Left renal cortex interstitium (tissue), 4 donors: ENCODE measurements at places on chromosomes 12 and 14. TPM values are rescaled to one million over a fixed set of nuclear protein-coding genes. Genes with fewer than 3 reads are reported as not detected.

The GRIN2B gene
- polyA plus RNA-seq, result 1.3 TPM

DNA sequence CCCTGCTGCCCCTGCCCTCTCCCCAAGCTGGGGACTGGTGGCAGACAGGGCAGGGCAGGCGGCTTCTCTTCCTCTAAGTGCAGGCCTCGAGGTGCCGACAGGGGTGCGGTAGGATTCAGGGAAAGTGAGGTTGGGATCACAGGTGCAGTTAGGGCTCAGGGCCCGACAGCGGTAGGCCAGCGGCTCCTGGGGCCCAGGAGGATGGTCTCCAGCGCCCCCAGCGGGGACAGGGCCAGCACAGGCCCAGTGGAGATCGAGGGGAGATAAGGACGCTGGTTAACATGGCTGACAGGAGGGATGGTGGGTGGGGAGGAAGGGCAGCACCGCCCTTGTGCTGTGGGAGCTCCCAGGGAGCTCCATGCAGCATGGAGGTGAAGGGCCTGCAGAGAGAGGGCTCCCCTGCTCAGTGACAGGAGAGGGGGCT lies 935 bp upstream of the CRIP1 start:
- no peak for DNase-seq

DNA sequence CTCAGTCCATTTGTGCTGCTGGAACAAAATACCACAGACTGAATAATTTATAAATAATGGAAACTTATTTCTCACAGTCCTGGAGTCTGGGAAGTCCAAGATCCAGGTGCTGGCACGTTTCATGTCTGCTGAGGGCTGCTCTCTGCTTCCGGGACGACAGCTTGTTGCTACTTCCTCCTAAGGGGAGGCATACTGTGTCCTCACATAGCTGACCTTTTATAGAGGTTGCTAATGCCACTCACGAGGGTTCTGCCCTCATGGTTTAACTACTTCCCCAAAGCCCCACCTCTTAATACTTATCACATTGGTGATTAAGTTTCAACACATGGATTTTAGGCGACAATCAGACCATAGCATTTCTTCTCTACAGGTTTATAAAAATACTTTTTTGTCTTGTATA lies 411.1 kb downstream of the NRXN3 start:
- no peak for DNase-seq

The PPP4R4 gene
- polyA plus RNA-seq, result 0.28 TPM

GRCh38 chr12:79844693-79845092 lies 90.2 kb downstream of the PPP1R12A start:
- DNase-seq, result no peak

DNA sequence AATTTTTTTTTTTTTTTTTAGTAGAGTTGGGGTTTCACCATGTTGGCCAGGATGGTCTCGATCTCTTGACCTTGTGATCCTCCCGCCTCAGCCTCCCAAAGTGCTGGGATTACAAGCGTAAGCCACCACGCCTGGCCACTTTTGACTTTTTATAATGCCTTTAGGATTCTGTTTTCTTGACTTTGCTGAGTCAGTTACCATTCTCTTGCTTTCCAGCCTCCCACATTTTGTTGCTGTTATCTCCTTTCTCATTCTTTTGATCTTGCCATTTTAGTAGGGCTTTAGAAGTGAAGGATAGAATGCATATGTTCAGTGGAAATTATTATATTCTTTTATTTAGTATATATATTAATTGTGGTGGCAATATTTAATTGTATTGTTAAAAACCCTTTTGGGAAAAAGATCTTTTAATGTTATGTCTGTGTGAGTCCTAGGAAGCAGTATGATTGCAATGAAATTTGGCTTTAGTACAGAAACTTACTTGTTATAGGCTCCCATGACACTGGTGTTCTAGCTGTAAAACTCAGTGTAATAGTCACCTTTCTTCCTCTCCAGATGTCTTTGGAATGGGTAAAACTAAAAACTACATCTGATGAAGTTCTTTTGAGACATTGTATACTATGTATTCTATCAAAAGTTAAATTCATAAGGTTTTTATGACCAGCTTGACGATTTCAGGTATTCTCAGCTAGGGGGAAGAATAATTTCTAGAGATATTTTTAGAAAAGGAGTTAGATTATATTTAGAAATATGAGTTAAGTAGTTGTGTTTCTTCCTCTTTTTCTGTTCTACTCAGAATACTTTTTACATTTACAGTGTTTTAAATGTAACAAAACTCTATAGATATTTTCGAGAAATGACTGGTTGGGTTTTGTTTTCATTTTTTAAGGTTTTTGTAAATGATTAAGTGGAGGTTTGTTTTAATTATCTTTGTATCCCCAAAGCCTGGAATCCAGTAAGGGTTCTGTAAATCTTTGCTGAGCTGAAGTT lies 74.7 kb downstream of the APAF1 start:
- no peak for DNase-seq

DNA sequence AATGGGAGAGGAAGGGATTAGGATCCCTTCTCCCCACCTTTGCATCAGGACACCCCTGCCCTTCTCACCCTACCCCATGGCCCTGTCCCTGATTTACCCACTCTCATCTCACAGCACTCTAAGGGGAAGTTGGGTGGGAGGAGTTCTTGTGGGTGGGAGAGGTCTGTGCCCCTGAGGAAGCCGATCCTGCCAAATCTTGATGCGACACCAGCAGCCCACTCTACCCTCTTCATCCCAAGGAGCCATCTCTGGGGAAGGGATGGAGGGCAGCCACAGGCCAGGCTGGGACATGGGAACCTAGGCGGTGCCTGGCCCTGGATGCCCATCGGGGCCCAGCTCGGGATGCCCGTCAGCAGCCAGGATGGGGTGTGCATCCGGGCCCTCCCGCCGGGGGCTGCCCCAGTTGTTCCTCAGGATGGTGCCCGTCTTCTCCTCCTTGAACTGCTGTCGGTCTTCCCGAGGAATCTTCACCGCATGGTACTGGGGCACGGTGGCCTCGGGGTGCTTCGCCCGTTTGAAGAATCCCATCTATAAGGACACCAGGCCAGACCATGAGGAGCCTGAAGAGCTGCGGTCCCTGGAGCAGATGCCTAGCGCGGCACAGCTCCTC lies 22.8 kb downstream of the ITGA7 start:
- no peak for DNase-seq

DNA sequence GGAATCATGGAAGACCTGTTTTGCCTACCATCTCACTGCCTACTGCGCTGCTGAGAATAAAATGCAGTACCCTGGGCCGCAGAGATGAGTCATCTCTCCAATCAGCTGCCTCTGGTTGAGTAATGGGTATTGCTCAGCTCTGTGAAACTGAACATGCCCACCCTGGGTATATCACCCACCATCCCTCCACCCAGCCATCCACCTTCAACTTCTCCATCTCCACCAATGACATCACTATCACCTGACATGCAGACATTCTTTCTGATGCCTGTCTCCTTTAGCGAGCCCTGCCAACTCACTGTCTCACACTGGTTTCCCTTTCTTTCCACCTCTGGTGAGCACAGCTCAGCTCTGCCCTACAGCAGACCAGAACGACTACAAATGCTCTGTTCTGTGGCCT lies 33.6 kb downstream of the E2F7 start:
- no peak for DNase-seq

- no peak for DNase-seq
Observed at GRCh38 chr12:87231818-87232217, 797.4 kb downstream of the C12orf50 start.

The PRB2 gene
- not detected for polyA plus RNA-seq

GRCh38 chr14:87203346-87203745 lies 789.6 kb downstream of the GALC start:
- no peak for DNase-seq

- DNase-seq, result no peak
Observed at GRCh38 chr12:9039397-9039977, 50.1 kb downstream of the KLRG1 start.

The IAPP gene
- not detected for polyA plus RNA-seq

GRCh38 chr12:11580125-11580751 lies 69.2 kb upstream of the ETV6 start:
- DNase-seq, result no peak

DNA sequence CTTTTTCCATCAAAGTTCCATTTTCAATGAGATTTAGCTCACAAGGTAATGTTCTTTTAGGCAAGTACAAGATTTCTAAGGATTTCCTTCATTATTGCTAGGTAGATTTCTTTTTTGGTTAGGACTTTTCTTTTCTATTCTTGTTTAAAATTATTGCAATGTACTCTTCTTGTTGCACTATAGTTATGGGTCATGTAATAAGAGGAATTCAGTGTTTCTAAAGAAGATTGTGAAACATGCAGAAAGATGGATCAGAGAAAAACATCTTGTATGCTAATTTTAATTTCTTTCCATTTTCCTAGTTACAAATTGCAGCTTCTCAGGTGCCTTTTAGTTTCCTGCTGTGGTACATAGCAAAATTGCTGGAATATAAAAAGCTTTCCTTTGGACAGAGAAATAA lies 56.1 kb downstream of the BTG1 start:
- no peak for DNase-seq

The PAX9 gene
- polyA plus RNA-seq, result 0.31 TPM

GRCh38 chr14:68212361-68212760 lies 392.8 kb downstream of the RAD51B start:
- no peak for DNase-seq

The GPR137C gene
- 5.9 TPM for polyA plus RNA-seq

- DNase-seq, result no peak
Observed at GRCh38 chr14:100448376-100448775, 125.2 kb downstream of the SLC25A47 start.

- DNase-seq, result no peak
Observed at GRCh38 chr14:63452796-63453195, 90.4 kb downstream of the PPP2R5E start.

The ERC1 gene
- 43.4 TPM for polyA plus RNA-seq

DNA sequence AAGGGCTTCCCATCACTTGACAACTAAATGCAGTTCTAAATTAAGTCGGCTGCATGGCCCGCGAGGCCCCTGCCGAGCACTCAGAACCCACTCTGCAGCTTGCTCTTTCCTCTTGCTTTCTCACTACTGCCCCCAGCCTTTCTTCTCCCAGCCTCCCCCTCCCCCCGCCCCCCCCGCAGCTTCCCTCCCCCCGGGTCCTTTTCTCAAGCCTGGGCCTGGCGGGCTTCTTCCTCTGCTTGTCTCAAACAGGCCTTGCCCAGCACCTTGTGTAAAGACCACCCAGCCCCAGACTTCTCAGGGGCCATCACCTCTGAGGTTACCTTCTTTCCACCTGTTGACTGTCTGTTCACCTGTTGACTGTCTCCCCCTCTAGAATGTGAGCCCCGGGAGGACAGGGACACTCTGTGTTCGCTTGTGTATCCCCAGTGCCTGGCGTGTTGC lies 1.1 kb downstream of the CYP46A1 start:
- DNase-seq, result no peak

DNA sequence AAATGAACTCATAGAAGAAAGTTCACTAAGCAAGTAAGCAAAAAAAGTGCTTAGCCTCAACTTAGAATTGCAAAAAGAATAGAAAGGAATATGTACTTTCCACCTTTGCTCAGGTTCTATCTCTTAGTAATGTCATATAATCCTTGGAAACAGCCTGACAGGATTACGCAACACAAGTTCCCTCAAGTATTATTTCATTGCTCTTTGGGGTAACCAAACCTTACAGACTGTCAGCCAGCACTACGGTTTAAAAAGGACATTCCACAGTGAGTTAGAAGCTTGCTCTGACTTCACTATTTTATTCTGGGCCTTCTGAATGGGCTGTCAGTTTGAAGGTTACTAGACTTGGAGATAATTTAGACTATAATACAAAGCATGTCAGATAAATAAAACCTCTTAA lies 264.0 kb downstream of the ATXN7L3B start:
- no peak for DNase-seq
